ENCODE measurements at places on chromosomes 12 and 14.

DNA sequence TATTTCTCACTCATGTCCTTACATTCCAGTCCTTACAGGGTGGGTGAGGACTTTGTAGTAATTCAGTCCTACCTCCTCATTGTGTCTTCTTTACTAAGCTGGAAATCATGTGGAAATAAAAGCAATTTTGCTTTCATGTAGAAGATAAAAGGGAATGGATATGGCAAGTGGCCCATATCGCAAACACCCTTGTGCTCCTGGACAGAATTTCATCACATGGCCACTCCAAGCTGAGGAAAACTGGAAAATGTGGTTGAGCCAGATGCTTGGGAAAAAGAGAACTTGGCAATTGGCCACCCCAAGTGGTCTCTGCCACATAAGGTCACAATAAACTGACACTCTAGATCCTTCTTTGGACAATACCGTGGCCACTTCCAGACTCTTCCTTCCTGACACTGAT lies 64.2 kb upstream of the IFNG-AS1 start:
- DNase-seq, result no peak

- no peak for DNase-seq
These were observed 49.8 kb upstream of the USP15 start for GRCh38 chr12:62210422-62210821.

DNA sequence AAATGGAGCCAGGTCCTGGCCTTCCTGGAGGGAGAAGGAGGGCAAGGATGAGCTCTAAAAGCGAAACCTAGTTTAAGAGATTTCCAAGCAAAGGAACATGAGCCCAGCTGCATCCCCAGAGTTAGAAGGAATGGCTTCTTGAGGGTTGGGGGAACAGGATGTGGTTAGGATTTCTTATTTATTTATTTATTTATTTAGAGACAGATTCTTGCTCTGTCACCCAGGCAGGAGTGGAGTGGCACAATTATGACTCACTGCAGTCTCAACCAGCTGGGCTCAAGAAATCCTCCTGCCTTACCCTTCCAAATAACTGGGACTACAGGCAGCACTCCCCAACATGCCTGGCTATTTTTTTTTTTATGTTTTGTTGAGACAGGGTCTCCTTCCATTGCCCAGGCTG lies 25.3 kb upstream of the TMEM106C start:
- DNase-seq, result no peak

DNA sequence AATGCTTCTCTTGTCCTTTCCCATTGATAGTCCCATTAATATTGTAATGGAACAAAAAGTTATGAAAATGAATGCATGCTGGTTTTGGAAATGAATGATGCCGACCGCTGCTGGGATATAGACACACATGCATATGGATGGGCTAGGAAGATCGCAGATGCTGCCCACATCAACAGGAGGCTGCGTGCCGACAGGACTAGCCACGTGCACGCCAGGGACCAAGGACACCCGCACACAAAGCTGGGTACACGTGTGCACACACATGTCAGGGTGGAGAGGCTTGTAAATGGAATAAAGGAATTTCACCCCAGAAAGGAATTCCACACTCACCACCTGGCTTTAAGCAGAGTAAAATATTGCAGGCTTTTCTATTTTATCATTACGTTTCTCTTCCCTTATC lies 153.8 kb upstream of the VASH1 start:
- DNase-seq, result no peak

DNA sequence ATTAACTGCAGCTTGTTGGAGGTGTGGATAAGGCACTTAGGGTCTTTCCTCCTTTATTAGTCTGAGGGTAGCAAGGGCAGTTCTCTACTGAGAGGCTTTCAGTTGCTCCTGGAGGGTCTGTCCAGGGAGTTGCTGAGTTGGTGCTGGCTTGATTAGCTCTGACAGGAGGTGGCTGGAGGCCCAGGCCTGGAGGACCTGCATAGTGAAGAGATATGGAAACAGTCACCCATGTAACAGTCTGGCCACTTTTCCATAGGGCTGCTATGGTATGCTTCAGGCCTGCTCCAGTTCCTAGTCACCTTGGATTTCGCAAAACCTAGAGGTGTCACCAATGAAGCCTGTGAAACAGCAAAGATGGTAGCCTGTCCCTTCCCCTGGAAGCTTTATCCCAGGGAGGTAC lies 143.3 kb upstream of the SLC38A2 start:
- DNase-seq, result no peak

GRCh38 chr12:86727160-86727559 lies 471.0 kb upstream of the MGAT4C start:
- no peak for DNase-seq

DNA sequence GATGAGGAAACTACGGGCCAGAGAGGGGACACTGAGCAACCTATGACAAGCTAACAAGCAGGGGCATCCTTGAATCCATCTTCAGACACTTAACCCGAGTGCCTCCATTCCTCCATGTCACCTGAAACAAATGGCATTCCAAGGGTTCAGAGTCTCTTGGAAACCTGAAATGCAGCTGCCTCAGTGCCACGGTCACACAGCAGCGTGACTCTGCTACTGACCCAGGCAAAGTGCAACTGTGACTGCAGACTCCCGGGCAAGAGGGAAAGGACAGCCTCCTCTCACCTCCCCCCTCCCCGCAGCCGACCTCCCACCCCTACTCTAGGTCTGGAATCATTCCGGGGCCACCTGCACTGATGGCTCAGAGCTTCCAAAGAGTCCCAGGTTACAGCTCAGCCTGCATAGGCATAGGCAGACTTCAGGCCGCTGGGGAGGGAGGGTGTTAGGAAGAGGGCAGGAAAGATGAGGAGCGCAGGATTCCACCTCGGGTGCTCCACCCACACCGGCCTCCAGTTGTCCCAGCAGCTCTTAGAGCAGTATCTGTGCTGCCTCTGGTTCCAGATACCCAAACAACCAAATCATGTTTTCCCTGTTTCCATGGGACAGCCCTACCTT lies 53.2 kb downstream of the KCNK10 start:
- no peak for DNase-seq

- DNase-seq, result no peak
These were observed 55.3 kb downstream of the ZFYVE21 start for GRCh38 chr14:103770902-103771301.

DNA sequence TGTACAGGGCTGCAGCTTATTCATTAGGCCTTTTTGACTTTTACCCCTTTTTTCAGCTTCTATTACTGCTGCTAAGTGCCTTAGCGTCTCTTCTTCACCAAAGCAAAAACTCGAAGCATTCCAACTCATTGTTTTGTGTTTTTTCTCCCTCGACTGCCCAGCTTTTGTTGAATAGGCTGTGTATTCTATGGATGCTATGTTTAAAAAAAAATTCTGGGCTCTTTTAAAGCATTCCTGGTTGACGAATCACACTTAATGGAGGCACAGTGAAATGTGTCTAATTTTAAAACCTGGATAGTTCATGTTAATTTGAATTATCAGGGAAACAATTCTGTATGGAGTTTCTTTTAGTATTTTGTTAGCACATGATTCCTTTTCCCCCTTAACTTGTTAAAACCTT lies 29.7 kb downstream of the KTN1 start:
- no peak for DNase-seq

DNA sequence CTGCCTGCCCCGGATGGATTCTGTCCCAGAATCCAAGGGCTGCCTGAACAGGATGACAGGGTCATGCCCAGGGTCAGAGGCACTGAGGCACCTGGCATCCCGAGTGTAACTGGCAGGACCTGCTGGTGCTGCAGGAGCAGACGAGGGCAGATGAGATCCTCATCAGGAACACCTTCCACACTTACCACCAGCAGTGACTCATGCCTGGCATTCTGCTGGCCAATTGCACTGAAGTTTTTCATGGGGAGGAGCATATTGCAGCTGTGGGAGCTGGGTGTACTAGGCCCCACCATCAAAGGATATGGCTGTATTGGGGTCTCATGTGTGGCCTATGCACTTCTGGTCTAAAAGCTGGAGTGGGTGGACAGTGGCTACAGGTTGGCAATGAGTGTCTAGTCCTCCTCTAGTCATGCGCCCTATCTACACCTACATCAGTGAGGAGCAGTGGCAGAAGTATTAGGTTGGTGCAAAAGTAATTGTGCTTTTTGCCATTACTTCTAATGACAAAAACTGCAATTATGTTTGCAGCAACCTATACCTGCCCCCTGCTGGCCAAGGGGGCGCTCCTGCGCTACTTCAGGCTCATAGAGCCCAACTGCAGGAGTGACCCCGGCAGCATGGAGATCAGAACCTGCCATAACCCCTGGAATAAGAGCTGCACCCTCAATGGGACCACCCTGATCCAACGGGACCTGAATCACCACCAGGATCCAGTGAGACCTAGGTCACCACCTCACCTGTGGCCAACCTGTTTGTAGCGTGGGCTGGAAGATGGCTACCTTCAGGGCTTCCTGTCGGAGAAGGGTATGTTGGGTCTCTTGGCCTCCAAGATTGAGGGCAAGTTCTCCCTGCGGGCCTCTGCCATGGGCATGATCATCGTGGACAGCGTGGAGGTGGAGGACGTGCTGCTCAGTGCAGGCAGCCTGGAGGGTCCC lies 8.0 kb upstream of the C12orf42 start:
- no peak for DNase-seq

DNA sequence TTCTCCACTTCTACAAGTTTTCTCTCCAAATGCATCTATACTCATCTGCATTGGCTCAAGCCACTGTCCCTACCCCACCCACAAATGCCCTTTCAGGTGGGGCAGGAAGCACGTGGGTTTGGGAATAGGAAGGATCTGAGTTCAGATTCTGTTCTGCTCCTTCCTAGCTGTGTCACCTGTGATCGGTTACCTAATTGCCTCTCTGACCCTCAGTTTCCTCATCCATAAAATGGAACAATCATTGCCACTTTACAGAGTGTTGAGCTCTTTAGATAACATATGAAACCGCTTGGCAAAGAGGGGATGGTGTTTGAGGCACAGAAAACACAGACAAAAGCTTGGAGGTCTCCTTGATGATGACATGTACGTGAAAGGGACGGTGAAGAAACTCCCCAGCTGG lies 34.5 kb downstream of the FOXN3 start:
- no peak for DNase-seq

DNA sequence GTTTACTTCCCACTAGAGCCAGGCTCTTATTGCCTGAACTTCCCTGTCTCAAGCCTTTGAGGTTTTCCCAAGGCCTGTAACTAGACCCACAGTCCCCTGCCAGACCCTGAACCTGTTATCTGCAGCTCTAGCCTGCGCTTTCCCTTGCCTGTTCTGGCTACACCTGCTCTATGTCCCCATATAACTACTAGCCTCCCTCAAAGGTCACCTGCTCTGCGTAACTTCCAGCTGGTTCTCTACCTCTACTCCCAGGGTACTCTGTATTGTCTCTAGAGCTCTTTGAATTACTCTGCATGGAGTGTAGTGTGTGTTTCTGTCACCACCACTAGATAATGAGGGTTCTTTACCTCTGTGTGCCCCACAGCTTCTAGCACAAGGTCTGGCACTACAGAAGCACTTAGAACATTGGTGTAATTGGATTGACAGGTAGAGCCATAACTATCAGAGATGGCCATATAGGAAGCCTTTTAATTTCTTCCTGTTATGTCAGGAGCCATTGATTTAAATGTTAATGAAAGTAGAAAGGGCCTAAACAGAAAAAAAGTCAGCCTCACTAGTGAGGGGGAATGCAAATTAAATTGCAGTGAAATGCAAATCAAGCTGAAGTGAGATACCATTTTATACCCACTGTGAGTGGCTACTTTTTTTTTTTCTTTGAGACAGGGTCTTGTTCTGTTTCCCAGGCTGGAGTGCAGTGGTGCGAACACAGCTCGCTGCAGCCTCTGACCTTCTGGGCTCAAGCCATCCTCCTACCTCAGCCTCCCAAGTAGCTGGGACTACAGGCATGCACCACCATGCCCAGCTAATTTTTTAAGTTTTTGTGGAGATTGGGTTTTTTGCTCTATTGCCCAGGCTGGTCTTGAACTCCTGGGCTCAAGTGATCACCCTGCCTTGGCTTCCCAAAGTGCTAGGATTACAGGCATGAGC lies 47.8 kb downstream of the EID3 start:
- no peak for DNase-seq

DNA sequence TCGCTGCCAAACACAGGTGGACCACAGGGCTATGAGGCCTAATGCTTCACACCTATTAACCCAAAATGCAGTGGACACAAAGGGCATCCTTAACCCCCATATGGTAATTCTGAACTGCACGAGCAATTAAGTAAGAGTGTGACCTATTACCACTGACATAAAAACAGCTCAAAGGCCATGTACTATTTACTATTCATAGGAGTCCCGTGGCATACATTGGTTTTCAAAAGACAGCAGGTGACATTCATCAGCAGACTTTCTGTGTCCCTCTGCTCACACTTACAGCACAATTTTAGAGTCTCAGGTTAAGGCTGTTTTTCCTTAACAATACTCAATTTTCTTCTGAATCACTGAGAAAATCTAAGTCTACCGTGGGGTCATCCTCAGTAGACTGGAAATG lies 23.1 kb upstream of the TMCC3 start:
- no peak for DNase-seq

- no peak for DNase-seq
These were observed 190.1 kb downstream of the MED13L start for GRCh38 chr12:116087399-116087798.

DNA sequence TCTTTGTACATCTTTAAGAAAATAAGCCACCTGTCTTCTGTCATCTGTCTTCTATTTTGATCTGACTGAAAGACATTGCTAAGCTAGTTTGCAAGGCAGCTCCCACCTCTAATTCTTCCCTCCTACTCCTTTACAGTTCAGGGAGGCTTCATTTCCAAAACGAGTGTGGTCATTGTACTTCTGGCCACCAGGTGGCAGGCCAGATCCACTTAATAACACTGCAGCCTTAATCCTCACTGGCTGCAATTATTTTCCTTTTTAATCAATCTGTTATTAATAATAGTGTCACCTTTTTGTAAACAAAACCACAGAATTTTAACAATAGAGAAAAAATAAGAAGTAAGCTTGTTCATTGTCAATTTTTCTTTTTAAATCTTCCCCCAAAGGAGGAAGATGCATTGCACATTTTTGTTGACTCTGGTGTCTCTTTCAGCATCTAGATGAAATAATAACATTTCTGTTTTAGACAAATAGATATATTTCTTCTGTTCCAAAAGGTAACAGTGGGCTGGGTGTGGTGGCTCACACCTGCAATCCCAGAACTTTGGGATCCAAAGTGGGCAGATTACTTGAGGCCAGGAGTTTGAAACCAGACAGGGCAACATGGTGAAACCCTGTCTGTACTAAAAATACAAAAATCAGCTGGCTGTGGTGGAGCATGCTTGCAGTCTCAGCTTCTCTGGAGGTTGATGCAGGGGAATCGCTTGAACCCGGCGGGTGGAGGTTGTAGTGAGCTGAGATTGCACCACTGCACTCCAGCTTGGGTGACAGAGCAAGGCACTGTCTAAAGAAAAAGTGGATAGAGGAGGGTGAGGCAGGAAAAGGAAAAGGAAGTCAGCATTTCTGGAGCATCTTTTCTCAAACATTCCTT lies 23.3 kb downstream of the GABARAPL1 start:
- DNase-seq, result no peak

DNA sequence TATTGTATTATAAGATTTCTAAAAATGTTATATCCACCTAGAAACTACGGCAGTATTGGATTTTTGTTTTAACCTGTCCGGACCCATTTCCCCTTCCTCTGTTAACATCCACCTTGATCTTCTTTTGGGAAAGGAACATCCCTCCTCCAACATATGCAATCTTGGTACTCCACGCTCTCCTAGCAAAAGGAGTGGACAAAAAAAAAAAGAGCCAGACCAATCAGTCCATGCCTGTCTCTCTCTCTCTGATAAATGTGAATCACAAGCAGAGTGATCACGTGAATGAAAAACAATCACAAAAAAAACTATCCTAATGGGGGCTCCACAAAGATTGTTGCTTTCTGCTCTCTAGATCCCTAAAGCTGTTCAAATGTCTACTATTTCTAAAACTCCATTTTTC lies 27.1 kb downstream of the OSBPL8 start:
- DNase-seq, result no peak

- DNase-seq, result no peak
These were observed 84.6 kb downstream of the KSR2 start for GRCh38 chr12:117884161-117884560.

GRCh38 chr14:34872822-34873588 lies 2.2 kb downstream of the BAZ1A start:
- no peak for DNase-seq

Measured in GM19239 (cell line).